ENCODE measurements at places on chromosomes 16 and 17.
A peak's percentile ranks its signal among the peaks of the same experiment; 100 is the strongest.

- no peak for DNase-seq
Observed at GRCh38 chr16:79328402-79329165, 272.0 kb downstream of the MAF start.

- DNase-seq: no peak
Observed at GRCh38 chr16:73544826-73545225, 496.9 kb upstream of the ZFHX3 start.

DNA sequence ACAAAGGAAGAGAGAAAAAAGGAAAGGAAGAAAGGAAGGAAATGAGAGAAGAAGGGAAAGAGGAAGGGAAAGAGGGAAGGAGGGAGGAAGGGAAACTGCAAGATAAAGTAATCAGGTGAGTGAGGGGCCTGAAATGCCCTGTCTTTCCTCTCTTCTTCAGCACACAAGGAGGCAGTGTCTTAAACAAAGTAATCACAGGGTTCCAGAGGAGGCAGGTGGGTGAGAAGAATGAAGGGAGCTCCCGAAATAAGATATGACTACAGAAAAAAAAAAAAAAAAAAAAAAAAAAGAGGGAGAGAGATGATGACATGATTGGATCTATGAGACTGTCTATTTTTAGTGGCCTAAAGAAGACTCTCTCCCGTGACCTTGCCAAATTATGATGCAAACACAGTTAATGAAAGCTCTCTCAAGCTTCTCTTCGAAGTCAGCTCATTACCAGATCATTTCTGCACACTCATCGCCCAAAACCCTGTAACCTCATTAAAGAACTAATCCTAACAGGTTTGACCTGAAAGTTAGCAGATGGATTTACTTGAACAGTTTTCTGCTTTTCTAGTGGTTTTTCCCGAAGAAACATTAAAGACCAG is 53.6 kb downstream of the CDH11 start:
- no peak for DNase-seq

- peak; percentile 45 for DNase-seq
Observed at GRCh38 chr16:4624827-4625559, 367 bp downstream of the MGRN1 start.
